Renal cortical epithelial cell (primary cell): ENCODE measurements at places on chromosomes 12 and 14. TPM values are rescaled to one million over a fixed set of nuclear protein-coding genes. Genes with fewer than 3 reads are reported as not detected.

DNA sequence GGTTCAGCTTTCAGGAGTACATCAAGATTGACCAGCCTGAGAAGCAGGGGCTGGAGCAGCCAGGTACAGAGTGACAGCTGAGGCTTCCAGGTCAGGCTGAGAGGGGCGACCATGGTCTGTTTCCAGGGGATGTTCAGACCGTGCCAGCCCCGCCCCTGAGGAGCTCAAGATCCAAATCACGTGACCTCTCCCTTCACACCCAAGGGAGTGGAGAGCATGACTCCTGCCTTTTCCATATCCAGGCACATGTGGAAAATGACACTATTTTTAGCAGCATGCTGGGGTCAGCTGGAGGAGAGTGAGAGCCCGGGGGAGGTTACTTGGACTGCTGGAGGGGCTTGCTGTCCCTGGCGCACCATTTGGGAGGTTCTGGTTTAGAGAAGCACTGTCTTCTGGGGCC lies 92.7 kb downstream of the B4GALNT3 start:
- no peak for DNase-seq

GRCh38 chr12:91098461-91098860 lies 12.8 kb downstream of the LUM start:
- DNase-seq, result no peak

The ACIN1 gene
- total RNA-seq, result 34.0 and 103 TPM in 2 replicates

DNA sequence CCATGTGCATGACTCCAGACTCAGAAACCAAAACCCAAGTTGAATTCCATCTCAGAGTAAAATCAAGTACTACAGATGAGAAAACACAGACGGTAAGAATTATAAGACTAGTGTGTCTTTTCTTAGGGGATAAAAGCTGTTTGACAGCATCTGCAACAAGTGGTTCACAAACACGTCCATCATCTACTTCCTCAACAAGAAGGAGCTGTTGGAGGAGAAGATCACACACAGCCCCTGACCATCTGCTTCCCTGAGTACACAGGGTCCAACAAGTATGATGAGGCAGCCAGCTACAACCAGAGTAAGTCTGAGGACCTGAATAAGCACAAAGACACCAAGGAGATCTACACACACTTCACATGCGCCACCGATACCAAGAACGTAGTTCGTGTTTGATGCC lies 110.7 kb upstream of the ATF7IP start:
- DNase-seq, result no peak

The MUCL1 gene
- total RNA-seq, result not detected in 2 replicates

DNA sequence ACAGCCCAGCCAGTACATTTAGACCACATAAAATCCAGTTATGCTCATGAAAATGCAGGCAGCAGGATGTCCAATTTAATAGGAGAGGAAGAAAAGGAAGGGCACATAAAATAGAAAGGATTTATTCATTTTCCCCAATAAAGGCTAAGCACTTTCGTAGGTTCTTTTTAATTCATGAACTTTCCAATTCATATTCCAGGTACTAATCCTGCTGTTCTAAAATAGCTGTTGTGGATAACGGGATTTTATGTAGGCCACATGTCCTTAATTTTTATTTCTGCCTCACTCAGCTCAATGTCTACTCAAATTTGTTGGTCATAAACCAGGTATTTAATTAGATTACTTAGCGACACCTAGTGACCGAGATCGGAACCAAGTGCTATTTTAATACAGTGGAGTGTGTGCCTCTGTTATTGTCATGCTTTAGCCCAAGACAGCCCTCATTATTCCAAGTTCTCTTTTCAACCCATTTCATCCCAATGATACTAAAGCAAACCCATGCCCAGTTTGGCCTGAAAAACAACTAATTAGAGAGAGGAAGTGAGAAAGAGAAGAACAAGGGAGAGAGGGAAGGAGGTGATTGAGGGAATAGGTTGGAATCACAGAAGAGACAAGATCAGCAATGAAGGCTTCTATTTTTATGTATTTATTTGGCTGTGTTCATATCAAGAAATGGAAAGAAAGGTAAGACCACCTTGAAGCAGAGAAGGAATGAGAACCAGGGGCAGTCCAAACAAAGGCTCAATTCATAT lies 45.9 kb upstream of the IFNG-AS1 start:
- DNase-seq, result peak; percentile 75

The CLEC2A gene
- not detected in 2 replicates for total RNA-seq

GRCh38 chr12:97476255-97476654 lies 13.7 kb downstream of the RMST start:
- DNase-seq, result peak; percentile 17

- DNase-seq, result no peak
Measured at GRCh38 chr12:75820848-75821578, 210.6 kb downstream of the PHLDA1 start.

GRCh38 chr14:100392356-100392755 lies 69.2 kb downstream of the SLC25A47 start:
- no peak for DNase-seq

- DNase-seq, result no peak
Measured at GRCh38 chr12:119385659-119386058, 51.1 kb downstream of the CCDC60 start.

The AMN gene
- total RNA-seq, result 1.4 and 2.5 TPM in 2 replicates

The NOS1 gene
- total RNA-seq, result 0.05 TPM in 1 of 2 replicates, not detected in the other

DNA sequence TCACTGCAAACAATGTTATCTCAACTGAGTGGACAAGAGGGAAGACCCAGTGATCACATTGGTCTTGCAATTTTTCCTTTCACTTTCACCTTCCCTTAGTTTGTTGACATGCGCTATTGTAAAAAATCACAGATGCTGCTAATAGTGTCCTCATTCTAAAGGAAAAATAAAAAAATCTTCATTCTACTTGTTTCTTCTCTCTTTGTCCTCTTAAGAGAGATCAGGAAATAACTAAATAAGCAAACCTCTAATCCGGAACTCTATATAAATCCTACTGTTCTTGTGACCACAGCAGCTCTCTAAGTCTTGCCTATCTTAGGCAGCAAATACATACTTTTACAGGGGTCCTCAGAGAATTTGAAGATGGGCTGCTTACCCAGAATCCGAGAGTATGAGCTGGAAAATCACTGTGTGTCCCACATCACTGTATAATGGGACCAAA lies 257.7 kb downstream of the NAV3 start:
- DNase-seq, result peak; percentile 36

DNA sequence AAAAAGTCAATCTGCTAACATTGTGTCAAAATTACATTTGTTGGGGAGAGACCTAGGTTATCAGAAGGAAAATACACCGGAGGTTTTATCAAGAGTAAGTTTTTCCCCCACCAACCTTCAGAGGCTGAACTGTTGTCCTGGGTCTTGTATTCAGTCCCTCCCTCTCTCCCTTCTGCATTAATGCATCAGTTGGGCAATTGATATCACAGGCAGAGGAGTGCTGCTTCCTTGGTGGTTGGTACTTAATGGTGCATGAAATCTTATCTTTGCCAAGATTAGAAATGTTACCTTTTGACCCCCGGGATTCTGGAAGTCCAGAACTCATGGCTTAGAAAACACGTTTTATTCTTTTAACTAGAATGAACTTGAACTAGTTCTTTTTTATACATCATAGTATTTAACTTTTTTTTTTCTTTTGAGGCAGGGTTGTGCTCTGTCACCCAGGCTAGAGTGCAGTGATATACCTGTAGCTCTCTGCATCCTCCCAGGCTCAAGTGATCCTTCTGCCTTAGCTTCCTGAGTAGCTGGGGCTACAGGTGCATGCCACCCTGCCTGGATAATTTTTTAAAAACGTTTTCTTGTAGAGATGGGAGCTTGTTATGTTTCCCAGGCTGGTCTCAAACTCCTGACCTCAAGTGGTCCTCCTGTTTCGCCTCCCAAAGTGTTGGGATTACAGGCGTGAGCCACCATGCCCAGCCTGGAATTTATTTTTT lies 4.9 kb downstream of the PCBP2 start:
- DNase-seq, result no peak

DNA sequence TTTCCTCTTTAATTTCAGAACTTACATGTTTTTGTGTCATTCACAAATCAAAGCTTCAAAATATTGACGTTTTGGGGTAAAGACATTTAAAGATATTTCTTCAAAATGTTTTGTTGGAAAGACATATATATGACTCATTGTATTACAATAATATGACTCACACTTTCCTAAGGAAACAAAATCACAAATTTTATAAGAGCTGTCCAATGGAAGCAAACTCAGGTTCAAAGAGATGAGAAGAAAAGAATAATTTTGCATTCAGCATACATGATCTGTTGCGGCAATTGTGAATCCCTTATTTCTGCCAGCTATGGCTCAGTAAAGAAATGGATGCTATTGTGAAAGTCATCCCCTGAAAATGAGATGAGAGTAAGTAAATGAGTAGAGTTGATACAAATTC lies 82.7 kb downstream of the GRIP1 start:
- DNase-seq, result peak; percentile 65

DNA sequence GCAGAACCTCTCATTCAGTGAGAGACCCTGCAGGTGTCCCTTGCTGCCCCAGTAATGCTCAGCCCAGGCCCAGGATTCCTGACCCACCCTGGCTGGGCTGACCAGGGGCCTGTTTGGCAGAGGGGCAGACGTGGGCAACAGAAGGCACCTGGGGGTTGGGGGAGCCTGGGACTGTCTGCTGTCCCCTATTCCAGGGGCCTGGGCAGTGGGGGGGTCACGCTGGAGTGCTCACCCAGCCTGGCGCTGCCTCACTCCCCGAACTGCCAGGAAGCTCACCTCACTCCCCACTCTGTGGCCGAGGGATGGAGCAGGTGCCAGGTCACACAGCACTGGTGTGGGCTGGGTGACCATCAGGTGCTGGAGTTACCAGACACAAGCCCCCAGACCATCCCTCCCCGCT lies 22.6 kb upstream of the NUDT14 start:
- no peak for DNase-seq

The MIP gene
- total RNA-seq, result 0.15 TPM in 1 of 2 replicates, not detected in the other

DNA sequence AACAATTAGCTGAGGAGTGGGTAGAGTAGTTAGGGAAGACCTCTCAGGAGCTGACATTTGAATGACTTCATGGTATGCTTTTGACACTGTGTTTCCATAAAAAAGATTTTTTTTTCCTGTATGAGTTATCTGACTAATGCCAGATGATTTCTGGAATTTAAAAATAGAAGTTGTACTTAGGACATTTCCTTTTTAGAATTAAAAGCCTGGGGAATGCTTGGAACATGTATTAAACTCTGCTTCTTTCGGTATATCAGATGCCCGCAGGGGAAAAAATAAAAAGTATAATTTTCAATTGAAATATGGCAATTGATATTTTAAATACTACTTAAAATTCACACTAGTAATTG lies 41.1 kb downstream of the BRMS1L start:
- DNase-seq, result no peak

DNA sequence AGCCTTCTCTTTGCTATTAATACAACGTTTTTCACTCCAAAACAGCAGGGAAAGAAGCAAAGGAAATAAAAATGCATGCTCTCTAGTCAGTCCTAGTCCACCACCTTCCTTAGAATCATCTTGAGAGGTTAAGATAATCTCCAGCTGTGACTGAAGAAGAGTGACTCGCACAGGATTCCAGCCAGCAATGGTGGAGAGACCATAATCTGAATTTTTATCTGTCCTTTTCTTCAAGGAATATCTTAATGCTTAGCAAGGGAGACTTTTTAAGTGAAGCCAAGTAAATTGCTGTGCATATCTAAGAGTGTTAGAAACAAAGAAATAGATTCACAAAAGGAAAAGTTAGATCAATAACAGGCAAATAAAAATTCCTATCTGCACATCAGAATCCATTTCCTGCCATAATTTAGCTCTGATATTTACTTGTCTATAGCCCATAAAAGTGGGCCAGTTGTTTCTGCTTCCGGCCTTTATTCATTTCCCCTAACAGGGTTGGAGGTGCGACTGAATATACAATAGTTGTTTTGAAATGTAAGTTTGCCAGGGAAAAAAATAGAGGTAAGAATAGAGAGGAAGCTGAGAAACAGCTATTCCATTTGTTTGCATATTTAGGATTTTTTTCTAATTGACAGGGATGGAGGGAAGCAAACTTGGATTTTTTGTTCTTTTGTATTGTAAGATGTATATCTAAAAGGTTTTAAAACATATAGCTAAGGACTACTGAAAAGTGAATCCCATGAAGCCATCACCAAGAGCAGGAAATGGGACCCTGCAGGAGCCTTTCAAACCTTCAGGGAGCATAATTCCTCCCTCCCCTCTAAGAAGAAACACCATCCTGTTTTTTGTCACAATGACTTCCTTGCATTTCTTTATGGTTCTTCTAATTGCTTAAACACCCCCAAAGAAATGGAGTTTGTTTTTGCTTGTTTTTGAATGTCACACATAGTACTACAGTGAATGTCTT lies 154.0 kb downstream of the ITPR2 start:
- DNase-seq, result no peak

The CCDC38 gene
- 0.10 TPM in 1 of 2 replicates, not detected in the other for total RNA-seq

The PMEL gene
- total RNA-seq, result 1.6 and 1.9 TPM in 2 replicates

- DNase-seq, result no peak
Measured at GRCh38 chr12:31444736-31445135, 118.8 kb upstream of the SINHCAF start.

DNA sequence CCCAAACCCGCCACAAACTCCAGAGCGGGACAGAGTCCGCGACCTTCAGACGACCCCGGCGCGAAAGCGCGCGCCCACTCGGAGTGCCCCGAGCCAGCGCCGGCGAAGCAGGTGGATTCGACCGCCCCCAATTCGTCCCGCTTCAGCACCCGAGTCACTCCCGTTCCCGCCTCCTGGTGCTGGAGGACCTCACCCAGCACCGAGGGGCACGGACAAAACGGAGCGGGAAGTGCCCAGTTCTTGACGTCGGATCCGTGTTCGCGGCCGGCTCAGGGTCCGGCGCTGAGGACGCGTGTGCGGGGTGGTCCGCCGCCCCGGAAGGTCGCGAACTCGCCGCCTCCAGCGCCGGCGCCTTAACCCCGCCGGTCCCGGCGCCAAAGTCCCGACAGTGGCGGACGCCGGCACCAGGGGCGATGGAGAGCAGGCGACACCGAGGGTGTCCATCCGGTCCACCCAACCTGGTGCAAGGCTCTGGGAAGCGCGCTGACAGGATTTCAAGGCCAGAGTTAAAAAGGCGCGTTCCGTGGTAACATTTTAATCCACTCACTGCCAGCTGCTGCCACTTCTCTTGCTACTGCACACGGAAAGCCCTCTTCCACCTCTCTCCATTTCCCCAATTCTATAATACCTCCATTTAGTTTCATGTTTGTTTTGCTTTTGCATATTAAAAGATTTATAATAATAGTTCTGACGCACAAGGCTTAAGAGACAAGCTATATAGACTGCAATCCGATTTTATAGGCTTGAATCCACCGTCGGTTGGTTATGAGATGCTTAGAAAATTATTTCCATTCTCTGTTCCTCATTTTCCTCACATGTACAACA lies 240.0 kb upstream of the CPNE8 start:
- DNase-seq, result peak; percentile 2

The KLRC2 gene
- 0.87 TPM in 1 of 2 replicates, not detected in the other for total RNA-seq

GRCh38 chr12:1878695-1879094 lies 39.8 kb downstream of the CACNA2D4 start:
- DNase-seq, result no peak

DNA sequence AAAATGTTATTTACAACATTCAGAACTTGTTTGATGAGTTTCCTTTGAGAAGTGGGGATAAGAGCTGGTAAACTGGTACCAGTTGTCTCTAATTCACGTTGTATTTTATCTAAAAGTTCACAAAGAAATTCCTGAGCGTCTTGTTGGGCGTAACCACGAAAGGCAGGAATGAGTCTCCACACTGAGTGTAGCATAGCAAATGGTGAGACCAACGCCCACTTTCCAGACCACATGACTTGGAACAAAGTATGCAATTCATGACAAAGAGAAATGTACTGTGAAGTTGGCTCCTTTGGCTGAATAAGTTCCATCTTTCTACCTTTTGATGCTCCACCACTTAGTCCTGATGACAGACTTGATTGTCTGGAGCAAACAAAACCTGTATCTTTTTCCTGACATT lies 18.4 kb downstream of the USP44 start:
- peak; percentile 13 for DNase-seq

The RILPL2 gene
- 1.9 and 4.4 TPM in 2 replicates for total RNA-seq
